ENCODE measurements at places on chromosomes 11 and 22. TPM values are rescaled to one million over a fixed set of nuclear protein-coding genes. Genes with fewer than 3 reads are reported as not detected.

- H3K36me3 ChIP-seq, result no peaks in the 10 kb centered on the region
- H3K4me3 ChIP-seq, result peak overlapping the region; percentile 19
- peaks cover 16% of the 10 kb centered on the region for H3K4me1 ChIP-seq
These were observed 1.9 kb downstream of the NLRP6 start for GRCh38 chr11:279966-280705.

GRCh38 chr11:44987506-44987905, 36.8 kb upstream of the TP53I11 start:
- no peaks in the 10 kb centered on the region for H3K4me1 ChIP-seq
- H3K27me3 ChIP-seq, result peaks cover 1% of the 10 kb centered on the region
- H3K4me3 ChIP-seq, result no peak overlapping the region
- no peak for DNase-seq
- no peaks in the 10 kb centered on the region for H3K36me3 ChIP-seq
- no peak overlapping the region for H3K27ac ChIP-seq

DNA sequence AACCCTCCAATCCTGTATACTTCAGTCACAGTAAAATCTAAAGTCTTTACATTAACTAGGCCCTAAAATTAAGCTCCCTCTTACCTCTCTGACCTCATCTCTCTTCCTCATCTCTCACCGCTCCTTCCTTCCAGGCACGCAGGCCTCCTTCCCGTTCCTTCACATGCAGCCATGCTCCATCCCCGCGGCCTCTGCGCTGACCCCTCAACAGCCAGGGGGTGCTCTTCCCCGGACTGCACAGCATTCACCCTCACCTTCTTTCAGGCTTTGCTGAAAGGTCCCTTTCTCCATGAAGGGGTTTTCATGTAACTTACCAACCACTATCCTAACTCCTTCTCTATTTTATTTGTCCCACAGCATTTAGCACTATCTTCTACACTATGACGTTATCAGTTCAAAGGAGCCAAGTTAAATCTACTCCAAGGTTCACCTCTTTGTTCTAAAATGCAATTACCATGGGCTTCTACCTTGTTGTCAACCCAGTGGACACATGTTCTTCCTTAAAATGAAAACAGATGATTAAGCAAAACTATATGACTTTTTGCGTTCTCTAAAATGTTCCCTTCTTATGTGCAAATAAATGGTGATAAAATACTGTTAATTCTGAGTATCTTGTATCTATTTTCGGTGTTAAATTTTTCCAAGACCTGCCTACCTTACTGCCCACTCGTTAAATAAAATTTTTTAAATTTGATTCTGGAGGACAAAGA, 57.8 kb upstream of the APOA1 start:
- no peak overlapping the region for H3K27ac ChIP-seq
- peaks cover 44% of the 10 kb centered on the region for H3K36me3 ChIP-seq
- peaks cover 2% of the 10 kb centered on the region for H3K4me1 ChIP-seq
- H3K4me3 ChIP-seq, result no peak overlapping the region

DNA sequence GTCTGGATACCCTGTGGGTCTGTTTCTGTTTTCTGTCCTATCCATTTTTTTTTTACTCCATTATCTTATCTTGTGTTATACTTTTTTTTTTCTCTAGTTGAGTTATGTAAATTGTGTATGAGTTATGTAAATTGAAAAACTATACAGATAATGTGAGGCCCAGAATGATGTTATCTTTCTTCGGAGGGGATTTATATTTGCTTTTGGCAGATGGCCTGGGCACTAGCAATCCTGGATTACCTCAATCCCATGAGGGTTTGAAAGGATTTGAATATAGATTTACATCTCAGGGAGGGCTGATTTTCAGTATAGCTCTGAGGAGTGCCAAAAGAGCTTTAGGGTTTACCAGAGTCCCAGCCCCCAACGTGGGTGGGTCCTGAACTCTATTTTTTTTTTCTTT, 71.0 kb downstream of the CSTPP1 start:
- H3K27ac ChIP-seq, result no peak overlapping the region
- DNase-seq, result no peak
- no peaks in the 10 kb centered on the region for H3K36me3 ChIP-seq
- no peak overlapping the region for H3K4me3 ChIP-seq
- H3K27me3 ChIP-seq, result no peaks in the 10 kb centered on the region
- H3K4me1 ChIP-seq, result peaks cover 32% of the 10 kb centered on the region

Gene TMEM80
- 5.6 TPM for total RNA-seq

DNA sequence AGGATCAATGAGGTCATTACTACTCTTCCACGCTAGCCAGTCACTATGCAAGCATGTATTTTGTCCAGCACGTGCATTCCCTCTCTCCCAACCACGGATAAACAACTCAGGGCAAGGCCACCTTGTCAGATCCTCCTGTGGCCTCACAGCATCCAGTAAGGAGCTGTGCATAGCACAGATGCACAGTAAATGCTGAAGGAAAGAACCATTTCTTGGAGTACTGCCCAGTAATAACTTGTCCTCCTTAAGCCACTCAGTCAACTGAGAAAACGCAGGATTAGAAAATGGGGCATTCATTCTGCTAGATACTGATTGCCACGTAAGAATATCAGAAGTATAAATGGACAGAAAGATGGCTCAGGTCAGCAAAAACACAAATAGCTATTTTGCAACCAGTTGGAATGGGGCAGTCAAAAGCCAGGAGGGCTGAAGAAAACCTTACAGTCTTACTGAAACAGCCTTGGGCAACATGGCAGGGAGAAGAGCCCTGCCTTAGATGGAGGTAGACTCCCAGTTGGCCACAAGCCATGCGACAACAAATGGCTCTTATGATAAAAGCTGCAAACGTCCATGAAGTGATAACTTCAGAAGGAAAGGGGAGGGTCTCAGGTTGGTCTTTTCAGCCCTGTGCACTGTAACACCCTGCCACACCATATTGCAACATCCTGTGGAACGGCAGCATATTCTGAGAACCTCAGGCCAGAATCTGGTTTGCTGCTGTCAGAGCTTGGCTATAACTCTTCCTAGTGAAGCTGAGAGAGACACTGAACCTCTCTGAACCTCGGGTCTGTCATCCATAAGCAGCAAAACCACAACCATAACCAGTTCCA, 23.0 kb downstream of the PC start:
- no peaks in the 10 kb centered on the region for H3K27me3 ChIP-seq
- H3K36me3 ChIP-seq, result no peaks in the 10 kb centered on the region
- no peak for DNase-seq
- H3K4me1 ChIP-seq, result peaks cover 29% of the 10 kb centered on the region
- no peak overlapping the region for H3K4me3 ChIP-seq

DNA sequence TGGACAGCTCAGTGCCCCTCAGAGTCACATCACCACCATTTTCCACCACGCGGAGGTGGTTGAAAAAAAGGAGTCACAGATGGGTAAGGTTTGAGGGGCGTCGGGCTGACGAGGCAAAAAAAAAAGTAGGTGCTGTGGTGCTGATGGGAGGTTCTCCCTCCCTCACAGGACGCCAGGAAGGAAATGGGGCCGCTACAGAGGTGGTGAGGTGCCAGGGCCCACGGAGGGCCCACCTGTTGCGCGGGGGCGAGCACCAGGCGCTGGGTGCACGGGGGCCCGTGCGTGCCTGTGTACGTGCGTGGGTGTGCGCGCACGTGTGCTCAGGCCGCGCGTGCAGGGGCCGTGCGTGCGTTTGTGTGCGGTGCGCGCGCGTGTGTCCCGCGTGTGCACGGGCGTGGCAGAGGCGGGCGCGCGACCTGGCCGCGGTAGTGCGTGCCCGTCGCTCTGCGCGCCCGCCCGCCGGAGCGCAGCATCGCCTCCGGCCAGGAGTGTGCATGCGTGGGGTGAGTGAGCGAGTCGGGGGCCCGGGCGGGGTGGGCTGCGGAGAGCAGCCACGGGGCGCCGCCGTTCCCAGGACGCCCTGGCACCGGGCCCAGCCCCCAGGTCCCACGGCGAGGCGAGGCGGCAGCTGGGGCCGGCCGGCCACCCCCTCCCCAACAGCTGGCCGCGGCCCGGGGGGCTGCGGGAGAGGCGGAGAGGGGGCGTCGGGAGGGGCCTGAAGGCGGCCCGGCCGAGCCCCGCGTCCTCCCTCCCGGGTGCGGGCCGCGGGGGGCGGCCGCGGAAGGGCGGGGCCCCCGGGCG, 2.8 kb downstream of the PDGFB start:
- peaks cover 42% of the 10 kb centered on the region for H3K4me1 ChIP-seq
- no peaks in the 10 kb centered on the region for H3K27me3 ChIP-seq
- no peak for DNase-seq
- peak overlapping the region; percentile 93 for H3K27ac ChIP-seq
- no peaks in the 10 kb centered on the region for H3K36me3 ChIP-seq

GRCh38 chr11:107924306-107924705, 3.9 kb upstream of the RAB39A start:
- H3K27ac ChIP-seq, result no peak overlapping the region
- no peak overlapping the region for H3K4me3 ChIP-seq
- H3K27me3 ChIP-seq, result no peaks in the 10 kb centered on the region
- H3K36me3 ChIP-seq, result no peaks in the 10 kb centered on the region
- DNase-seq, result no peak

Gene B4GALNT4
- 50.1 TPM for total RNA-seq

Gene MS4A3
- not detected for total RNA-seq

- H3K27me3 ChIP-seq, result no peaks in the 10 kb centered on the region
- DNase-seq, result no peak
- H3K27ac ChIP-seq, result no peak overlapping the region
- H3K4me3 ChIP-seq, result no peak overlapping the region
- no peaks in the 10 kb centered on the region for H3K36me3 ChIP-seq
- no peaks in the 10 kb centered on the region for H3K4me1 ChIP-seq
These were observed 84.7 kb downstream of the BTBD10 start for GRCh38 chr11:13378316-13378715.

- H3K27me3 ChIP-seq, result peaks cover 47% of the 10 kb centered on the region
- no peak for DNase-seq
- H3K36me3 ChIP-seq, result no peaks in the 10 kb centered on the region
These were observed 1339.5 kb downstream of the BRD1 start for GRCh38 chr22:48488149-48488551.

Gene DDIAS
- 23.5 TPM for total RNA-seq

- no peak overlapping the region for H3K27ac ChIP-seq
- no peak for DNase-seq
- peaks cover 26% of the 10 kb centered on the region for H3K27me3 ChIP-seq
- no peak overlapping the region for H3K4me3 ChIP-seq
These were observed 5.2 kb downstream of the KCNJ5 start for GRCh38 chr11:128896356-128896755.

DNA sequence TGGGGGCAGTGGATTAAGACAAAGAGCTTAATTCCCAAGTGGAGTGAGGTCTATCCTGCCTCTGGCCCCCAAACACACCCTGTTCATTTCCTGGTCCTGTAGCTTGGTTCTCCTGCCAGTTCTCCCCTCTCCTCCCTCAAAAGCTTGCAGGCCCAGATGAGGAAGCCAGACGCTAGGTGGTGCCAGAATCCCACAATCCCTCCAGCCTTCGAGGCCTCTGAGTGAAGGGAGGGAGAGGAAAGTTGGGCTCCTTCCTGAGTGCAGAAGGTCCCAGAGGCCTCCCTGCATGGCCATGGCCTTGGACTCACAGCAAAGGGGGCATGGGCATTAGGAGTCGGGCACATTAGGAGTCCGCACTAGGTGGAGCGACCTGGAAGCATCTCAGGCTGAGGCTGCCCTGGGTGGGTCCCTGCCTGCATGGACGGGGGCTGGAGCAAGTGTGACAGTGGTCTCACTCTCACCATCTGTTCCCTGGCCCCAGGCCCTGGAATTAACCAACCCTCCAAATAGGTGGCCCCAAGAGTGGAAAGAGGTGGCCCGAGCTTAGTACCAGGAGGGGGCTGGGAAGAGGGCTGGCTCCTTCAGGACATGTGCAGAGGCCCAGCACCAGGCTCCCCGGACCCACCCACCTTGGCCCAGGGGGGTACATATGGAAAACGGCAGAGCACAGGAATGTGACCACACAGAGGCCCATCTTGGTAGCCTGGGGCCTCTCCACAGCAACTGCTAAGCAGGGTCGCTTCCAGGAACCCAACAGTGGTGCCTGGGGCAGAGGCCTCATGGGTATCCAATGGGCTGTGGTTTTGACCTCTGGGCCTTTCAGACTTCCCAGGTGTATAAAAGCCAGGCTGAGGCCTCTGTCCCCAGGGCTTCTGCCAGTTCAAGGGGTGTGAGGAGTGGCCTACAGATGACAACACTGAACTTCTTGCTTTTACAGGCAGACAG, 5.2 kb downstream of the FXYD2 start:
- no peak overlapping the region for H3K4me3 ChIP-seq
- no peak overlapping the region for H3K27ac ChIP-seq
- H3K36me3 ChIP-seq, result no peaks in the 10 kb centered on the region
- peak; percentile 61 for DNase-seq
- peaks cover 11% of the 10 kb centered on the region for H3K27me3 ChIP-seq

- peaks cover 46% of the 10 kb centered on the region for H3K4me1 ChIP-seq
- H3K27ac ChIP-seq, result no peak overlapping the region
- H3K36me3 ChIP-seq, result no peaks in the 10 kb centered on the region
- H3K4me3 ChIP-seq, result no peak overlapping the region
- DNase-seq, result no peak
These were observed 3.8 kb downstream of the ROBO4 start for GRCh38 chr11:124893781-124894401.

Gene MISFA
- 4.8 TPM for total RNA-seq

Gene F2
- total RNA-seq, result 110 TPM

- H3K4me1 ChIP-seq, result no peaks in the 10 kb centered on the region
- no peaks in the 10 kb centered on the region for H3K36me3 ChIP-seq
- no peak overlapping the region for H3K4me3 ChIP-seq
- DNase-seq, result no peak
These were observed 49.2 kb downstream of the GRAMD1B start for GRCh38 chr11:123479048-123479837.

Gene DLG2
- total RNA-seq, result 1.1 TPM

DNA sequence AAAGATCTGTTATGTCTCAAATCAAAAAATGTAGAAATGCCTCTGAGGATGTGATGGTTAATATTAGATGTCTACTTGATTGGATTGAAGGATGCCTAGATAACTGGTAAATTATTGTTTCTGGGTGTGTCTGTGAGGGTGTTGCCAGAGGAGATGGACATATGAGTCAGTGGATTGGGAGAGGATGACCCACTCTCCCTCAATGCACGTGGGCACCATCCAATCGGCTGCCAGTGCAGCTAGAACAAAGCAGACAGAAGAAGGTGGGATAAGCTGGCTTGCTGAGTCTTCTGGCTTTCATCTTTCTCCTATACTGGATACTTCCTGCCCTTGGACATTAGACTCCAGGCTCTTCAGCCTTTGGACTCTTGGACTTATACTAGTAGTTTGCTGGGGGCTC, 430.3 kb downstream of the SOX6 start:
- H3K36me3 ChIP-seq, result no peaks in the 10 kb centered on the region
- H3K27ac ChIP-seq, result no peak overlapping the region
- H3K4me1 ChIP-seq, result no peaks in the 10 kb centered on the region
- no peaks in the 10 kb centered on the region for H3K27me3 ChIP-seq
- DNase-seq, result no peak

GRCh38 chr22:37349043-37349814, 66.9 kb downstream of the CYTH4 start:
- H3K4me1 ChIP-seq, result no peaks in the 10 kb centered on the region
- H3K27ac ChIP-seq, result no peak overlapping the region
- H3K36me3 ChIP-seq, result no peaks in the 10 kb centered on the region
- H3K4me3 ChIP-seq, result no peak overlapping the region

DNA sequence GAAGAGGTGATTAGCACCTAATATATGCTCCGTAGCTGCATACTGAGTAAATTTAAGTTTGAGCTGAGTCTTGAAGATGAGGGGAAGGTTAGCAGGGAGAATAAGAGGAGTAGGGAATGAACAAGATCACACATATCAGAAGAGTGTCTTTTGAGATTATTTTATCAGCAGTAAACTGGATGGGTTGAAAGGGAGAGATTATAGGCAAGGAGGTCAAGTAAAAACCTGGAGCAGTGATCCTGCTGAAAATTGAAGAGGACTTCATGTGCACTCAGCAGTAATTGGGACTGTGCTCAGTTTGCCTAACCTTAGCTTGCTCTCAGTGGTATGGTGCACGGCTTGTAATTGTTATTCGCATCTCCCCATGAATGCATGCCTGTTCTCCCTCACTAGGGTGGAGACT, 79.5 kb upstream of the PICALM start:
- H3K27ac ChIP-seq, result no peak overlapping the region
- DNase-seq, result no peak
- no peaks in the 10 kb centered on the region for H3K36me3 ChIP-seq
- no peaks in the 10 kb centered on the region for H3K27me3 ChIP-seq

Gene SCO2
- 2.1 TPM for total RNA-seq

Gene CCDC89
- 0.60 TPM for total RNA-seq

Gene GAB4
- total RNA-seq, result not detected

Measured in HepG2 (cell line).